Bronchial epithelial cell (primary cell): ENCODE measurements at places on chromosomes 13 and 19.
A peak's percentile ranks its signal among the peaks of the same experiment; 100 is the strongest.

DNA sequence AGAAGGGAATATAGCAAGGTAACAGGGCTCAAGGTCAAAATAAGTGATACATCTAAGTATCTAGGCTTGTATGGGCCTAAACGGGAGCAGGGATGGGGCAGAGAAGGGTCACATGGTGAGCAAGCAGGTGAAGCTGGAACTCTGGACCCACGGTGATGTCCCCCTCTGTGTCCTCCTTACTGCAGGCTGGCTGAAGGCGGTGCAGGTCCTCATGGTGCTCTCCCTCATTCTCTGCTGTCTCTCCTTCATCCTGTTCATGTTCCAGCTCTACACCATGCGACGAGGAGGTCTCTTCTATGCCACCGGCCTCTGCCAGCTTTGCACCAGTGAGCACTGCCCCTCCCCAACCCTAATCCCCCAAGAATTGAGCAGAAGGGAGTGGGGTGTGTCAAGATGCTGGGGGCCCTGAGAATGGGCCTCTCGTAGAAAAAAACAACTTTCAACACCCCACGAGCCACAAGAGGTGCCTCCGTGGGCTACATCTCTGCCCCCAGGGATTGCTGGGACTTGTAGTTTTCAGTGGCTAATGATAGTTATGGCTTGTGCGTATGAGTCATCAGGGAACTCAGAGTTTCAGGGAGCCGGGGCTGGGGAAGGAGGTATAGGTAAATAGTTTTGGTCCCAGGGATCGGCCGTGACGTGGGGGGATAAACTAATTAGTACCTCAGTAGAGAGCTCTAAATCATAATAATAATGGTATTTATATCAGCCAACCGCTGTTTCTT is 4.0 kb downstream of the EMP3 start:
- DNase-seq, result peak; percentile 68

DNA sequence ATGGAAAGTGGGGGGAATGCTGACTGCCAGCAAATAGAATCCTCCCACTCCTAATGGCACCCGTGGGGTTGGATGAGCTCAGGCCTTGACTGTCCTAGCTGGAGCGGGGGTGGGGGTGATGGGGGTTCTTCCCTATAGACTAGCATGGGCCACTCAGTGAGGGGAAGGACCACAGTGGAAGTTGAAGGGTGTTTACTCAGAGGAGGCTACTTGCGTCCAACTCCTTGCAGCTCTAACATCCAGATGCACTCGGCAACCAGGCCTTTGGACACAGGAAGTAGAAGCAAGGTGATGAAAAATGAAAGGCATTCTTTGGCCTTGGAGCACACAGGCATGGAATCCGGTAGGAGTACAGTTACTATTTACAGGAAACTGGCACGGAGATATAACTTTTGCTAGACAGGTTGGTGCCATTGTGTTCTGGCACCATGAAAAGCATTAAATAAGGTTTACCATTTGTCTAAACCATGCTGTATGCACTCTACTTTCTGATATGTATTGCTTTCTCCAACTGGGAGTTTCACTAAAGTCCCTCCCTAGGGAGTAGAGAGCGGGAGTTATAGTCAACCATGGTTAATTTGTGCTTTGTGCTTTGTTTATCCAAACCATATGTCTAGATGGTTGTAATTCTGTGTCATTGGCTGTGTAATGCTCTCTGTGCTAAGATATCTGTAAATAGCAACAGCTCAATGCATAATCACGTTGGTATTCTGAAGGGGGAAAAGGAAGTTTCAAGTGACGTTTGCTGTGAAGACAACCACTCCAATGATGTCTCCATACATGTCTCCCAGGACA is 125.3 kb downstream of the TSHZ3 start:
- peak; percentile 84 for DNase-seq

GRCh38 chr13:106348075-106348840 is 187.2 kb downstream of the EFNB2 start:
- peak; percentile 90 for DNase-seq

DNA sequence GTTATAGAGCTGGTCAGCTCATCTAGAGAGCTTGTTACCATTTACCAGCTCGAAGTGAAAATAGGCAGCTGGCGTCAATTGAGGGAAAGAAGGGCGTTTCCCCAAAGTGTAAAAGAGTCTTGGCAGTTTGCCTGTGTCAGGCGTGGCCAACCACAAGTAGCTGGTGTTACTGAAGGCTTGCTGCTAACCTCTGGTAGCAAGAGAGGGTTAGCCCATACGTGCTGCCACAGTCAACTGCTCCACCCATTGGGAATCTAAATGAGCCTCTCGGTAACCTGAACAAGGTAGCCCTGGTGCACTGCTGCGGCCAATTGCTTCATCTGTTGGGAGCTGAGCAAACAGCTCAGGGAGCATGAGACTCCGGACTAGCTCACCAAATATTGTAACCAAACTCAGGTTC is 314.9 kb upstream of the SLITRK5 start:
- DNase-seq, result no peak

DNA sequence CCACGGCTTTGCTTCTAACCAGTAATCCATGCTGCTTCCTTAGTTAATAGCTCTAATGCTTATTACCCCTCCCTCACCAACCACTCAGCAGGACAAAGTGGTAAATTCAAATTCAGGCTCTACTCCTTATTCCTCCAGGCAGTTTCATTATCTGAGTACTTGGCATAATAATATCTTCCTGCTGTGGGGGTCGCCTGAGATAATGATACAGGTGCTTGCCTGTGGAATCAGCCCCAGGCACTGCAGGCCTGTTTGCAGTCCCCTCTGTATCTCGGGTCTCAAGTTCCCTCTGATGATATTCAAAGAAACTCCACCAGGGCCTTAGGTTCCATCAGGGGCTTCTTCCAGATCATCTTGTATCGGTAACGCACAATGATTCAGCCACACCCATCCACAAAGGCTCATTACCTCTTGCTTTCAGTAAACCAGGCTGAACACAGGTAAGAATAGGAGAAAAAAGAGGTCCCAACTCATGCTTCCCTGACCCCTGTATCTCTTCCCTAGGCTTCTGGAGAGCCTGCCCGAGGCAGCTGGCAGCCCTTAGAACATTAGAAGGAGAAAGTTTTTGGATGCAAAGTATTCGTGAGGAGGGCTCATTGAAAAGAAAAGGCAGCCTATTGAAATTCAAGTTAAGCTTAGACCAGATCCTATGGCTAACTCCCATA is 14.3 kb upstream of the FOXO1 start:
- DNase-seq, result no peak

- no peak for DNase-seq
Measured at GRCh38 chr13:97002581-97002980, 8.3 kb upstream of the OXGR1 start.

GRCh38 chr19:29303069-29303718 is 90.2 kb upstream of the UQCRFS1 start:
- no peak for DNase-seq

DNA sequence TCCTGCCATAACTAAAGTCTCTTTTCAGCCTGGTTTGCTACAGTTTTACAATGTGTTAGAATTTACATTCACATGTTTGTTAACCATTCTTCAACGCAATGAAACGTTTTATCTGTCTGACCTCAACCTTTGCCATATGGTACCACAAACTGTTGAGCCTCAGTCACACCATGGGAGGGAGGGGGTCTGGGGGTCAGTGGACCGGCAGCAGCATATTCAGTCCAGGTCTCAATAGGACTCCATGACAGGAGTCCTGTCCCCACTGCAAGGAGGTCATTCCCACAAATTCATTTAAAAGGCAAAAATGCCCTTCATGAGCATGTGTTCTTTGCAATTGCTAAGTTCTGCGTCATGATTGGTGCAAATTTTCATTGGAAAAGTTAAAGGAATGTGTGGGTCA is 66.6 kb upstream of the OLFM4 start:
- DNase-seq, result no peak

DNA sequence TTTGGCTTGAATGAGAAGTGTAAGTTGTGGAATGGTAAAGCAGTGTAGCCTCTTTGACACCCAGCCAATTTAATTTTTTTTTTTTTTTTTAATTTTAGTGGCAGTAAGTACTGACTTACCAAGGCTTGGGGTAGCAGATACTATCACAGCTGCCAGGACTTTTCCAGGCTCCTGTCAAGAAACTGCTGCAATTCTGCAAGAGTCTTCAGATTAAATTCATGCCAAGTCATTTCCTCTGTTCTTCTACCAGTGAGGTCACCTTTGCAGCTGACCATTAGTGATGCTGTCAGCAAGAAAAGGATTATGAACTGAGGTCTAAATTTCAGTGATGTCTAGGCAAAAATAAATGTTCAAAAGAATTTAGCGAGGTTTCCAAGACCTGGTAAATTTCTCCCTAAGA is 91.2 kb downstream of the GGACT start:
- peak; percentile 13 for DNase-seq

DNA sequence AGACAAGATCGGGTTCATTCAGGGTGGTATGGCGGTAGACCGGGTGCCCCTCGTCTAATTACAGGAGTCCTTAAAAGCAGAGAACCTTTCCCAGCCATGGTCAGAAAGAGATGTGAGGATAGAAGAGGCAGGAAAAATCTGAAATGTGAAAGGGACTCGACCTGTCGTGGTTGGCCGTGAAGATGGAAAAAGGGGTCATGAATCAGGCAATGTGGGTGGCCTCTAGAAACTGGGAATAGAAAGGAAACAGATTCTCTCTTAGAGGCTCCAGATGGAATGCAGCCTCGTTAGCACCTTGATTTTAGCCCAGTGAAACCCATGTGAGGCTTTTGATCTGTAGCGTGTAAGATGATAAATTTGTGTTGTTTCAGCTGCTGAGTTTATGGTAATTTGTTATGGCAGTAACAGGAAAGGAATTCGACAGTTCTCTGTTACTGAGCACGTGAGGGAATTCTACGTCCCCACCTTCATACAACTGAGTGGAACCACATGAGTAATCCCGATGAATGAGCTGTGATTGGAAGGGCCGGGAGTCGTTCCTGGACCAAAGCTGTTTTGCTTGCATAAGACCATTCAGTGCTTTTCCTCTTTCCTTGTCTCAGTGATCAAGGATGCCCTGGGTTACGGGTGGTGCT is 11.0 kb upstream of the CA11 start:
- peak; percentile 84 for DNase-seq

DNA sequence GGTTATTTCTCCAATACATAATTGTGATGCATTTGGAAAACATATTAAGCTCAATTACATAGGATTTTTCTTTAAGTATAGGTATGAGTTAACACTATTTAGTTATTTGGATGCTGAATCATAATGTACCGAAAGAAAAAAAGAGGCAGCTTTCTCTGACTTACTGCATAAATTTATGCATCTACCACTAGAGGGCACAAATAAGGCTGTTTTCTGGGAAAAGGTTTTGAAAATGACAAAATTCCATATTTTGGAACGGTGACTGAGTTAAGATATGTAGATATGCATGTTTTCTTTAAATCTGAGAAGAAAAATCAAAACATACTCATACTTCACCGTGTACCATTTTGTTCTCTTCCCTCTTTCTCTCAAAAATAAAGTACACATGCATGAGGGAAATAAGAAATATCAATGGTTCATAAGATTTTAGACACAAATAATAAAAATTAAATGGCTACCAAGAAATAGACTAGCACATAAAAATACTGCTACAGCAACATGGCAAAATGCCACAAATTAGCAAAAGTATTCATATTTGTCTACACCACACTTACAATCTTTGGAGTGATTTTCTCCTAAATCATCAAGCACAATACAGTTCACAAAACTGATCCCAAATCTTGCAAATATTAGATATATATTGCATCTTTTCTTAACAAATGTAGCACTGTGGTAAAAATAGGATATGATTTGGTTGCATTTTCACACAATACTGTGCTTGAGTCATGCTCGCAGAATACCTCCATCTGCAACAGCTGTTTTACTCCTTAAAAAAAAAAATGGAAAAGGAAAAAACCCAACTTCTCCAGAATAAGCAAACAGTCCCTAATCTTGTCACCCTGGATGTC is 260.0 kb downstream of the FGF14 start:
- DNase-seq, result peak; percentile 42

- peak; percentile 78 for DNase-seq
Measured at GRCh38 chr13:24220086-24220703, 59.7 kb downstream of the SPATA13 start.

DNA sequence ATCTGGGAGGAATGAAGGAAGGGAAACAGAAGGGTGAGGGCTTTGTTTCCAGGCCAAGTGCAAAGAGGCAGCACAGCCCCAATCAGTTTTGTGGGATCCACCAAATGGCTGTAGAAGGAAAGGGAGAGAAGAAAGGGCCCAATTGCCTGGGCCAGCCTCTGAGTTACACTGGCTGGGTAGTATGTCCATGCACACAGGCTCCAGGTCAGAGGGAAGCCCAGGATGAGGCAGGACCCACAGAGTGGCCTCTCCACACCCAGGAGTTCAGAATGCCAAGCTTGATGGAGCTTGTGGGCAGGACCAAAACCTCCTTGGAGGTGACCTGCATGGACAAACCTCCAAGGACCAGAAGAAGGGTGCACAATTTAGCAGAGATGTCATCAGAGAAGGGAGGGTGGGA is 178.2 kb upstream of the TSHZ3 start:
- DNase-seq, result no peak

DNA sequence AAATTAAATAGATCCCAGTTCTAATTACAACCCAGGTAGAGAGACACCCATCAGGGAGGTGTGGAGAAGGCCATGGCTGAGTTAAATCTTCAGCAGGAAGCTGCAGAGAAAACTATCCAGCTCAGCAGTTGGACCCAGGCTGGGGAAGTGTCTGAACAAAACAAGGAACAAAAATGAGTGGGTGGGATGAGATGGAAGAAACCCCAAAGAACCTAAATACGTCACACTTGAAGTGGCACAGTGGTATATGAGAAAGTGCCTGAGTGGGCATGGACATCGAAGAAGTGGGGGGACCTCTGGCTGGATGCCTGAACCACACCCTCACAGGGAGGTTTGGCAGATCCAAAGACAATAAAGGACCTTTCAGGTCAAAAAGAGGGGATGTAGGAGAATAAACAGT is 3.5 kb upstream of the EPHX3 start:
- no peak for DNase-seq

DNA sequence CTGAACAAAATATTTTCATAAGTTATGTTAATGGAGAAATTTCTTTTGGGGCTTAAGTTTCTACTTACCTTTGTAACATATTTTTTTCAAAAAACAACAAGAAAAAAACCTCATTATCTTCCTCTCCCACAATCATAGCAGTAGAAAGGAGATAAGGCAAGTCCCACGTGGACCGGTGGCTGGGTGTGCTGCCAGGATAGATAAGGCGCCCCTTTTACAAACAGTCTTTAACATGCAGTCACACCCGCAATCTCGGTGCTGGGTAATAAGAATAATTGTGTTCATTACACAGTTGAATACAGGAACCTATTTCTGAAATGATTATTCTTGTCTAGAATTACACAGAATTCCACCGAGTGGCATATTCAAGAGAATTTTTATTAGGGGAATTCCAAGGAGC is 1202.3 kb downstream of the UQCRFS1 start:
- no peak for DNase-seq

DNA sequence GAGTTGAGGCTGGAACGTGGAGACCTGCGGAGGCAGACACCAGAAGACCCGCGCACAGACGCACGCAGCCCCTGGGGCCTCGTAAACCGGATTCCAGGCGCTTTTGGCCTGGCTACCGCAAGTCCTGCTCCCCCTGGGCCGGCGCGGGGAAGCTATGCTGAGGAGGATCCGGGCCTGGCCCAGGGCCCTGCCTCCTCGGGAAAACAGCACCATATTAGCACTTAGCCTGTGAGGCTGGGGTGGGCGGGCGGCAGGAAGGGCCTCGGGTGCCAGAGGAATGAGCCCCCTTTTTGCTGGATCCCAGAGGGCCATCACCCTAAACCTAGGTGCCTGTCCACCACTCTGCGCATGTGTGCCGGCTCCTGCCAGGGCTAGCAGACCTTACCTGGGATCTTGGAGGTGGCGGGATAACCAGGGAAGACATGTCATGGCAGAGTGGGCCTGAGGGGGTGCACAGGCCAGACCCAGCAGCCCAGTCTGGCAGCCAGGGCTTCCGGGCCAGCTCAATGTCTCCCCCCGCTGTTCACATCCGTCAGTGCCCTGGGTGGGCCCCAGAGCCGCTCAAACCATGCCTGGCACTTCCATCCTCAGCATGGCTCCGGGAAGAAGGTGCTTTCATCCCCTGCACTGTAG is 7.3 kb downstream of the ELOF1 start:
- no peak for DNase-seq
